Activated T-helper 1 cell treated with anti-CD3 and anti-CD28 coated beads, Interleukin-2, amount 50 U/mL, for 16 hours (primary cell): ENCODE measurements at places on chromosomes 5 and 9.

DNA sequence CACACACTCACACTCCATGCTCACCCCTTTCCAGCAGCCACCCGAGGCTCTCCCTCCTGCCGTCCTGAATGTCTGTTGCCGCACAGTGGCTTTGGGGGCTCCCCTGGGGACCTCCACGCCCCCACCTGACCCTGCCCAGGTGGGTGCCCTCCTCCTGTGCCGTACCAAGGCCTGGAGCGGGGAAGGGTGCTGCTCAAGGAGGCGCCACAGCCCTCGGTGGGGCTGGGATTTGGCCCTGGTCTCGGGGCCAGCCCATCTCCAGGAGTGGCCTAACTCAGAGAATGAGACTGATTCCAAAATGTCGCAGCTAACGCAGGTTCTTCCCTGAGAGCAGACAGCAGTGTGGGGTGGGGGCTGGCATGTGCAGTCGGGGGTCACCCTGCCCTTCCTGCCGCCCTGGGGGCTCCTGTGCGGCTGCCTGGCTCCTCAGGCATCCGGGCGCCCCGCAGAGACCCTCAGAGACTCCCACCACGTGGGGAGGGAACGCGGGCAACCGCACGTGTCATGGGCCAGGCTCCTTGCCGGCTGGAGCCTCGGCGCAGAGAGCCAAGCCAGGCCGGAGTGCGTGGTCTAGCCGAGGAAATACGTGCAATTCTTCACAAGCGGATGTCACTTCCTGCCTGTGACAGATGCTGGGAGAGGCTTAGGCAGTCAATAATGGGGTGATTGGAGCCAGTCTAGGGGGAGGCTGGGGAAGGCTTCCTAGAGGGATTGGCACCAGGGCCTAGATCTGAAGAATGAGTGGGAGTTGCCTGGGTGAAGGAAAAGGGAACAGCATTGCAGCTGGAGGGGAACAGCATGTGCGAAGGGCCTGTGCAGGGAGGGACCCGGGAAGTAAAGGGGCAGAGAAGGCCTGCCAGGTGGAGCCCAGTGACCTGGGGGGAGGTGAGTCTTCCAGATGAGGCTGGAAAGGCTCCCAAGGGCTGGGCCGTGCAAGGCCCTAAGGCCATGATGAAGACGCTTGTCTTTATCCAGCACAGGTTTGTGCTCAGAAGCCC lies 44.1 kb downstream of the C9orf50 start:
- DNase-seq, result no peak

GRCh38 chr9:18601026-18601425 lies 127.1 kb downstream of the ADAMTSL1 start:
- no peak for DNase-seq

- no peak for DNase-seq
These were observed 113.8 kb downstream of the MSX2 start for GRCh38 chr5:174837919-174838902.

DNA sequence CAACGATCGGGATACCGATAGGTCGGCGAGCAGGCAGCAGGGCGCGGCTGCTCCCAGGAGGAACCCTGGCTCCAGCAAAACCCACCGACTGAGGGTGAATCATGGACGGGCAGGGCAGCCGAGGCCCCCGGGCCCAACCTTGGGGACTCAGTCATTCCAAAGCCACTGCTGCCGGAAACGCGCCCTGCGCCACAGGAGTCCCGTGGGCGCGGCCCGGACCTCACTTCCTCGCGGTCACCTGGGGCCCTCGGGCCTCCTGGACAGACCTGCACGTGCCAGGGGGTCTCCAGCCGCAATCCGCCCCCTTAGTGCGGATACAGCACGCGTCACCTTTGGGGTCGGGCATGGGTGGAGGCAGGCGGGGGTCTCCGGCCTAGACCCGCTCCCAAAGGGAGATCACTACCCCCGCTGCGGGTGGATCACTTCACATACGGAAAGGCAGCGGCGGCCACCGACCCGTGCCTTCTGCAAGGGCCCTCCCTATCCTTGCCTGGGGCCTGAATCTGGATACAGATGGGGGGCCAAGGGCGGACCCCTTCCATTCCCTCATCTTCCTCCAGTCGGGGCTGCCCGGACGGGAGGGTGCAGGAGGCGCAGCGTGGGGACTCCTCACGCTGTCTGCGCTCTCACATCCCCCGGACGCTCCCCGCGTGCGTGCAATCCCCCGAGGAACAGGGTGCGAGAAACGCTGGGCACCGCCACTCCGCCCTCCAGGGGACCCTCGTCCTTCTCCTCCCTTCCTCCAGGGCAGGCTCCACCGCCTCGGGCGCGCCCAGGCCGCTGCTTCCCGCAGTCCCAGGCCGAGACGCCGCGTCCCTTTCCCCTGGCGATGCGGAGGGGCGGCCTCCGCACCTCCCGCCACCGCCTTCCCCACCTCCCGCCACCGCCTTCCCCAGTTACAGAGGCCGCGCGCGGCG lies 586 bp downstream of the TXN start:
- DNase-seq, result peak; percentile 24
